ENCODE measurements at places on chromosomes 4 and X.

DNA sequence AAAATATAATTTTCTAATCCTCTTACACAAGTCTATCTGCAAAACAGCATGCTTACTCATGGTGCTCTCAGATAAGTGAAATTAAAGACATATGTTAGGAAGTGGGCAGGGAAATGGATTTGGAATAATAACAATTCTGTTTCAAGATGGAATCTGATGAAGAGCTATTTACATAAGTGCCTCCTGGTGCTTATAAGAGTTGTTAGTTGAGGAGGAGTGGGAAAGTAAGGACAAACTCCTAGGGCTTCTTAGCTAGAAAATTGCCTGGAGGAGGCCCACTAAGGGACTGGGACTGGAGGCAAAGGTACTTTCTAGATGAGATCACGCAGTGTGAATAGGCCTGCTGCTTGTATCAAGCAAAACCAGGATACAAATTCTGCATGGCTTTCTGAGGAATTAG lies 939.8 kb downstream of the GLUD2 start:
- no peak for DNase-seq

GRCh38 chr4:84994280-84994679 lies 27.8 kb upstream of the WDFY3 start:
- no peak for DNase-seq

DNA sequence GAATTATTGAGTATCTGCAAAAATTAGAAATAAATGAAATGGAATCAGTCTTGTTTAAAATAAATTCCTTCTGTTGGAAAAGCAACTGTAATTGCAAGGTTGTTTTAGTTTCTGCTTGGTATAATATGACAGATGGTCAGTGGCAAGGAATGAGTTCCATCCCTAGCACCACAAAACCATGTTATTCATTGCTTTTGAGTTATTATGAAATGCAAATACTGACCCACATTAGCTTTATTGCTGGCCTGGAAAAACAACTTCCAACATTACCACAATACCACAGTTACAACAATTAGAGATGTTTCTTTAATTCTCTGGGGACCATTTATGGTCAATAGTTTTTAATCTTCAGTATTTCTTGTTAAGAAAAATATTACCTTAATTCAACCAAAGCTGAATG lies 194.4 kb downstream of the TMA16 start:
- DNase-seq: no peak

GRCh38 chr4:92317047-92317446 lies 13.3 kb downstream of the GRID2 start:
- DNase-seq: no peak

- DNase-seq: peak; percentile 12
Observed at GRCh38 chrX:116726806-116727205, 264.0 kb upstream of the CT83 start.

- no peak for DNase-seq
Observed at GRCh38 chr4:83011689-83012199, 1.1 kb upstream of the LIN54 start.
